SW480 (cell line): ENCODE measurements at places on chromosomes 11 and 22.

DNA sequence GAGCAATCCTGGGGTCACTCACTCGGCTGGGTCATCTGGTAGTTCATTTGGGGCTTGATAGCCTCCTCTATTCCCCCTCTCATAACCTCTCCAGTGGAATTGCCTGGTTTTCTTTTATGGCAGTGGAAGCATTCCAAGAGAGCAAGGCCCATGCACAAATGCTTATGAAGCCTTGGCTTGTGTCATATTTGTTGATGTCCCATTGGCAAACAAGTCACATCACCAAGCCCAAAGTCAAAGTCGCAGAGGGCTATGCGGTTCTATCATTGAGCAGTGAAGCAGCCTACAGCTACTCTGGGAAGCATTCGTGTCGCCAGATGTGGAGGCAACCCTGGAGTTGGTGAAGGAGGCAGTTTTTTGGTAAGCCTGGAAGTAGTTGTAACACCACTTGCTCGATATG, 12.3 kb downstream of the KCTD14 start:
- no peak for DNase-seq

- DNase-seq = peak; percentile 58
Measured at GRCh38 chr11:112132737-112133136, 31.2 kb downstream of the IL18 start.

GRCh38 chr11:350723-351255, 18.5 kb upstream of the B4GALNT4 start:
- DNase-seq = no peak

- DNase-seq = no peak
Measured at GRCh38 chr11:26719289-26719973, 2.4 kb downstream of the SLC5A12 start.

DNA sequence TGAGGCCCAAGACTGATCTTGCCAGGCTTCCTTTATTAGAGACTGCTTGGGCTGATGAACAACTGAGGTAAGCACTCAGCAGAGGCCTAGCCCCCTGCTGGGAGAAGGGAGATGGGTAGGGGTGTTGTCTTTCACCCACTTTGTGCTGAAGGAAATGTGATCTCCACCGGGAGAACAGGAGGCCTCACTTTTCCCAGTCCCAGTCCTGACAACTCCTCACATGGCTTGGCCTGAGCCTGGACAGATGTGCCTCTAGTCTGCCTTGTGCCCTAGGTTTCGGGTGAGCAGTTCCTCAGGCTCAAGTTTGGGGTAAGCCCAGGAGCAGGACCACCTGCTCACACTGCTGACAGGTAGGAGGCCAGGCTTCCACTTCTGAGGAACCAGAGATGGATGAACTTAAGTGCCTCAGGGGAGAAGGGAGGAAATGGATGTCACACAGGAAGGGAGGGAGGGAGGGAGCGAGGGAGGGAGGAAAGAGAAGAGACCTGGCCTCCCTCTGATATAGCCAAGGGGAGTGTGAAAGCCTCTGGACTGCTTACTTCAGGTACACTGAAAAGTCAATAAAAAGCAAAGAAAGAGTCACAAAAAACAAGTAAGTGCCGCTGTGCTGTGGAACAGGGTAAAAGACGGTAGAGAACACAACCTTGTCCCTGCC, 8.1 kb downstream of the CLPB start:
- DNase-seq = no peak

- no peak for DNase-seq
Measured at GRCh38 chr11:47056261-47056915, 119.8 kb downstream of the CSTPP1 start.

DNA sequence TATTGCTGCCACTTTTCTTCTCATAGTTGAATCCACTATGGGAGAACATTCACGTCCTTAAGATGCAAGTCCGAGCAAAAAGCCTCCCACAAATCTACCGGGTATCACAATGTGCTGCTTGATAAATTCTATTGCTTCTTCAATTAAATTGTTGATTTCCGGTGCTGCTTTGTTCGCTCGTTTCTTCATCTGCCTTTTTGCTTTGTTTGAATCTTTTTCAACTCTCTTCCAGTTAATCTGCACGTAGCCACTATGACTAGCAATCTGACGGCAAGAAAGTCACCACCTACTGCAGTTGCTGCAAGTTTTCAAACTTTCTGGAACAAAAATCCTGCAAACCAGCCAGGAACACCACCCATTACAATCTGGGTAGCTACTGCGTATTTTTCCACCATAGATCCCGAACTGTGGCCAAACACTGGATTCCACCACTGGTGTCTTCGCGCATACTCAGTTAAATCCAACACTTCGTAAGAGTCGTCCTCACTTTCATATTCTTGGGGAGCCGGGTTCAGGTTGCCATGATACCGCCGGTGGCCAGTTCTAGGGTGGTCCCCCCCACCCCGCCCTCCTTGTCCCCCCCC, 59.1 kb downstream of the CLMP start:
- no peak for DNase-seq

DNA sequence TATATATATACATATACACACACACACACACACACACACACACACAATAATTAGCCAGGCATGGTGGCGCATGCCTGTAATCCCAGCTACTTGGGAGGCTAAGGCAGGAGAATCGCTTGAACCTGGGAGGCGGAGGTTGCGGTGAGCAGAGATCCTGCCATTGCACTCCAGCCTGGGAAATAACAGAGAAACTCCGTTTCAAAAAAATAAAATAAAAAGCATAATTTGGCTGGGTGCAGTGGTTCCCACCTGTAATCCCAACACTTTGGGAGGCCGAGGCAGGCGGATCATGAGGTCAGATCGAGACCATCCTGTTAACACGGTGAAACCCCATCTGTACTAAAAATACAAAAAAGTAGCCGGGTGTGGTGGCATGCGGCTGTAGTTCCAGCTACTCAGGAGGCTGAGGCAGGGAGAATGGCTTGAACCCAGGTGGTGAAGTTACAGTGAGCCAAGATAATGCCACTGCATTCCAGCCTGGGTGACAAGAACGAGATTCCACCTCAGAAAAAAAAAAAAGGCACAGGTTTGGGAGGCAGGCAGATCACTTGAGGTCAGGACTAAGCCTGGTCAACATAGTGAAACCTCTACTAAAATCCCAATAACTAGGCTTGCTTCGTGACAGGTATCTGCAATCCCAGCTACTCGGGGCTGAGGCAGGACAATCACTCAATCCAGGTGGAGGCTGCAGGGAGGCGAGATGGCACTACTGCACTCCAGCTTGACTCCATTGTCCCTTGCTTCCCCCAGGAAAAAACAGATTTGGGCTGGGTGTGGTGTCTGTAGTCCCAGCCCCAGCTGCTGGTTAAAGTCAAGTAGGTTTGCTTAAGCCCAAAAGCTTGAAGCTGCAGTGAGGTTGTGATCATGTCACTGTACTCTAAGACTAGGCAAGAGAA, 11.8 kb upstream of the WDR74 start:
- DNase-seq = peak; percentile 41

- DNase-seq = no peak
Measured at GRCh38 chr11:35303596-35304385, 115.6 kb downstream of the SLC1A2 start.

DNA sequence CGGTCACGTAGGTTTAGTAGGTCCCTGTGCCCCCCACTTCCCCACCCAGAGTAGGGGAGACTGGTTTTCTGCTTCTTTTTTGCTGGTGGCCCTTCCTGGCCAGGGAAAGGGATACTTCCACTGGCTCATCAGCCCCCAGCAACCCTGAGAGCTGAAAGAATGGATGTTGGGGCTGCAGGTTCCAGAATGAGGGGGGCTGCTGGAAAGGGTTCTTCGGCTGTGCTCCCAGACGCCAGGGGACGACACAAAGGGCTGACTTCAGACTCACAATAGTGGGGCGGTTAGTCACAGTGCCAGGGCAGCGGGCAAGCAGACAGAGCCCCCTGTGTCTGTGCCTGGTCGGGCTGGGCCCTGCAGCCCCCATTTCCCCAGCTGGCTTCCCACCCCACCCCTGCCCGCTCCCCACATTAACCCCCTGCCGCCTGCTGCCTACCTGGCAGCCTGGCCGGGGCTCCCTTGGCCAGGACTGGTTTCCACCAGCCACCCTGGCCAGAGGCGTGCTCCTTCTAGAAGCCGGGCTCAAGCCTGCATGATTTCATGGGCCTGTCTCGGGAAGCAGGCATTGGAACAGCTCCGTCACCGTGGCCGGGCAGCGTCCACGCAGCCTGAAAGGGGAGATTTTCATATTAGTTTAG, 79.1 kb upstream of the WNT7B start:
- no peak for DNase-seq

- DNase-seq = peak; percentile 88
Measured at GRCh38 chr11:69382131-69383128, 88.5 kb downstream of the MYEOV start.

DNA sequence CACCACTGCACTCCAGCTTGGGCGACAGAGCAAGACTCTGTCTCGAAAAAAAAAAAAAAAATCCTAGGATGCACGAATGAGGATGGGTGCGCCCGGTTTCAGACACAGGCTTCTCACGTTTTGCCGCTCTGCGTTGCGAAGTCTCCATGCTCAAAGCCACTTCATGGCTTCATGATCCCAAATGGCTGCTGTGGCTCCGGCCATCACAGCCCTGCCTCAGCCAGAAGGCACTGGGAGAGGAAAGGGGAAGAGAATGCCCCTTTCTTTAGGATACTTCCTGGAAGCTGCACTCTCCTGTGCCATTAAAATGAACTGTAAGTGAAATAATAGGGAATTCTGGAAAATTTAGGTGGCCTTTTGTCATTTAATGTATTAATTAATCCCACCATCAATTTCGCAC, 116.4 kb upstream of the ANO1 start:
- DNase-seq = no peak
